Stimulated activated CD8-positive, alpha-beta memory T cell treated with anti-CD3 and anti-CD28 coated beads, Interleukin-7, amount 100 ng/mL, for 1 hour (primary cell): ENCODE measurements at places on chromosomes 3 and 15.

- DNase-seq, result no peak
These were observed 6.1 kb downstream of the SOX14 start for GRCh38 chr3:137770066-137770834.

GRCh38 chr3:143822374-143822773 is 25.9 kb downstream of the SLC9A9 start:
- no peak for DNase-seq

DNA sequence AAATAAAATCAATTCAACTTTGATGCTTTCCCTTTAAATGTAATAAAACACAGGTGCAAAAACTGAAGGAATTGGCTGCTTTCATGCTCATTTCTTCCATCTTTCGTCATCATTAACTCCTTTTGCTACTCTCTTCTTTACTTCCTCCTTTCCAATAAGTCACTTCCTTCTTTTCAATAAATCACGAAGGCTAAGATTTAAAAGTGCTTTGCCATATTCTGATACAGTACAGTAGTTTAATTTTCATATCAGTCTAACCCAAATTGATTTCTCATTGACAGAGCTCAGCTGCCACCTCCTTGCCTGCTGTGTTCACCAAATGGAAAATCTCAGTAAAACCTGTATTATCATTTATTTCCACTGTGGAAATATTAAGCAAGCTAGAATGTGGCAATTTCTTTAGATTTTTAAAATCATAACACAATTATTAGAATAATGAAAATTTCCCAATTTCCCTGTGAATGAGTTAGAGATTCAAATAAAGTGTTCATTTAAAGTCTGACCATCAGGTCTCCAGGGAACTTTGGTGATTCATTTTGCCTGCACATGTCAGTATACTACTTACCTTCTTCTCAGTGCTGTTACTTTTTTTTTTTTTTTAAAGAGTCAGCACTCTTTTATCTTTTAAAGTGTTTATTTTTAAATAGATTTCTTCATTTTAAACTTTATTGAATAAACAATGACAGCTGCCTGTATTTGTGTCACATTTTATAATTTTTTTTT is 41.6 kb downstream of the NANOGP8 start:
- no peak for DNase-seq

DNA sequence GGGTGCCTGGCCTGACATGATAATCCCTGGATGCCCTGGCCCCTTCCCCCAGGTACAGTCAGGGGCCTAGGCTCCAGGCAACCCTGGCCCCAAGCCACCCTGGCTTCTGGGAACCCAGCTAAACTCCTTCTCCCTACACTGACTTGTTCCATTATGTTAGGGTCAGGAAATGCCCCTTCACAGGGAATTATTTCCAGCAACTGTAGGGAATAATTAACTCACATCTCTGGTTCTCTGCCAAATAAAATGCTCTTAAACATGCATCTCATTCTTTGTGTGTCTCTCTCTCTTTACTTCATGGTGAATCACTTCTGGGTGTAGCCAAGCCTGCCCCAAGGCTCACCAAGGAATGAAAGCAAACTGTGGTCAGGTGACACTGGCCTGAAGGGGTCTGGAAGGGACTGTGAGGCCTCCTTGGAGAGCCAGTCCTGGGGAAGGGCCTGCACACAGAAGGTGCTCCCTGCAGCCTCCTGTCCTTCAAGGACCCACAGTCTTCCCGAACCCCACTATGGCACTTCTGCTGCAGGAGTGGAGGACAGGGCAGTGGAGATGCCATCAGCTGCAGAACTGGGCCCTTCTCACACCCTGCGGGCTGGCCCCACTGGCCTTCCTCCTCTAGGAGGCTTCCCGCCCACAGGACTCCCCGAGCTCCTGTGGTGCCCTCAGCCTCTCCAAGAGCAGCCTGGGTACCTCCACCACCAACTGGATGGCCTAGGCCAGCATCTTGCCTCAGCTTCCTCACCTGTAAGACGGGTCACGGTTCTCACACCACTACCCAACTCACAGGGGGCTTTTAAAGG is 17.6 kb downstream of the TKT start:
- DNase-seq, result no peak

- DNase-seq, result no peak
These were observed 501.7 kb downstream of the SHQ1 start for GRCh38 chr3:72346526-72346926.
